ENCODE measurements at places on chromosomes 5 and 9.

DNA sequence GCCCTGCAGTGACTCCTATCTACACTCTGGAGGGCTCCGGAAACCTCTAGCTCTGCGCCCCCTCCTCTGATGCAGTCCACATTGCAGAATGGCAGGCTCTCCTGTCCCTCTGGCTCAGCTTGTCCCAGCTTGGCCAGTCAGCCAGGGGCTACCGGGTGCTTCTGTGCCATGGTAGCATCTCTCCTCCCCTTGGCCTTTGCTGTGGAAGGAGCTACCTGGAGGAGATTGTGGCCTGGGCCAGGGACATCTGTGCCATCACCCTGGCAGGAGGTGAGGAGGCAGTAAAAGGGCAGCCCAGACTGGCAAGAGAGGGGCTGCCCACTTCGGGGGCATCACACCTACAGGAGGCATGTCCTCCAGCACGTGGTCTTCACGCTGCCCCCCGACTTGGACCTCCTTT is 38.1 kb upstream of the FCN1 start:
- no peak for DNase-seq

DNA sequence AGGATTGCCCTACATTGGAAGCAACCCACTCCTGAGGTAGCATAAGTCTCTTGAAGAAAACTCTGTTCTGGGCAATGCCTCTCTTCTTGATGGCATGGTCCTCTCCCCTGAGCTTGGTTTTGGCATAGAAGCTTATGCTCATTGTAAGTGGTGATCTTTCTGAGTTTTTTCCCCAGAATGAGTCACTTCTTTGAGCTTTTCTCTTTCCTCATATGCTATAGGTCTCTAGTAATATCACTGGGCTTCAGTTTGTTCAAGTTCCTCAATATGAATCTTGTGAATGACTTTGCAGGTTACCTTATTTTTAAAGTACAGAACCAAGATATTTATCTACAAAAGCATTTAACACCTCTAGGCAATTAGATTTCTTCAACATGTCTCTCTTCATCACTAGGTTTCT is 76.5 kb upstream of the ATG10 start:
- peak; percentile 74 for DNase-seq

DNA sequence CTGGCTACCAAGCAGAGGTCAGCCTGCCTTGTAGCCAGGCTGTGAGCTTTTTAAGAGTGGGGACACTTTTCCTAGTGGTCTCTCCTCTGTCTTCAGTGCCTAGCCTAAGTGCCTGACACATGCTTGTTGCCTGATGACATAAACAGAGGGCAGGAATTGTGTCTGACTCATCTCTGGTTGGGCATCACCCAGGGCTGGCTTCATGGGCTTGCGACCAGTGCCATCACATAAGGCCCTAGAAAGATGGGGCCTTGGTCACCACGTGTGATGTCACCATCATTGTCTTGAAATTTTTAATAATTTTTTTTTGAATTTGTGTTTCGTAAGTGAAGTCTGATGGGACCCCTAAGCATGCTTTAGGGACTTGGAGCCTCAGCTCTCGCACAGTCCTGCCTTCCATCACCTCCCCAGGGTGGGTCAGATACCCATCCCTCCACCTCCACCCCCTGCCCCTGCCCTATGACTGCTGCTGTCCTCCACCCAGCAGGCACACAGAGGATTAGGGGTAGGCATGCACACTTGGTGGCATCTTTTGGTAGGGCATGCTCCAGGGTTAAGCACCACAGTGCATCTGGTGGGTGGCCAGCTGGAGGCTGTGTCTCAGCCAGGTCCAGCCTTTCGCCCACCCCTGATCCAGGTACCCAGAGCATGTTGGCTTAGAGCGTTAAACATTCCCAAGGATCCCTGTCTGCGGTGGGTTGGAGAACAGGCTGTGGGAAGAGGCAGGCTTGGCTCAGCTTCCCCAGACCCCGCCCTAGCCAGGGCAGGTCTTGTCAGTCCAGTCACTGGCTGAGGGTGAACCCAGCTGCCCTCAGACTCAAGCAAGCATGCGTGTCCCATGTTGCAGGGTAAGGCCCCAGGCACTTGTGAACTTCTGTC is 80.1 kb upstream of the SH3PXD2B start:
- no peak for DNase-seq

DNA sequence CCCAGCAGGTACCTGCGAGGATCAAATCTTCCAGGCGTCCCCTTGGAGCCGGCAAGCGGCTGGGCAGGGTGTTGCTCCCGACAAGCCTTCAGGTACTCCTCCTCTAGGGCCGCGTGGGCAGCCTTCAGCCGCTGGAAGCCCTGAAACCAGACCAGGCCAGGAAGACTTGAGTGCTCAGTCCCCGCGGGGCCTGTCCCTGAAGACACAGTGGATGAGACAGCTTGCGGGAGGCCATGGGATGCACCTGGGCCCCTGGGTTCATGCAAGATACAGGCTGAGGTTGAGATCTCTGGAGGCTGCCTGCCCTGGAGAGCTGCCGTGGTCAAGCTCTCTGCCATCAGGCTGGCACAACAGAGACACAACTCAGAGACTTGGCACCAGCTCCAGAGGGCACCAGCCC is 25.4 kb downstream of the AKNA start:
- DNase-seq: no peak

DNA sequence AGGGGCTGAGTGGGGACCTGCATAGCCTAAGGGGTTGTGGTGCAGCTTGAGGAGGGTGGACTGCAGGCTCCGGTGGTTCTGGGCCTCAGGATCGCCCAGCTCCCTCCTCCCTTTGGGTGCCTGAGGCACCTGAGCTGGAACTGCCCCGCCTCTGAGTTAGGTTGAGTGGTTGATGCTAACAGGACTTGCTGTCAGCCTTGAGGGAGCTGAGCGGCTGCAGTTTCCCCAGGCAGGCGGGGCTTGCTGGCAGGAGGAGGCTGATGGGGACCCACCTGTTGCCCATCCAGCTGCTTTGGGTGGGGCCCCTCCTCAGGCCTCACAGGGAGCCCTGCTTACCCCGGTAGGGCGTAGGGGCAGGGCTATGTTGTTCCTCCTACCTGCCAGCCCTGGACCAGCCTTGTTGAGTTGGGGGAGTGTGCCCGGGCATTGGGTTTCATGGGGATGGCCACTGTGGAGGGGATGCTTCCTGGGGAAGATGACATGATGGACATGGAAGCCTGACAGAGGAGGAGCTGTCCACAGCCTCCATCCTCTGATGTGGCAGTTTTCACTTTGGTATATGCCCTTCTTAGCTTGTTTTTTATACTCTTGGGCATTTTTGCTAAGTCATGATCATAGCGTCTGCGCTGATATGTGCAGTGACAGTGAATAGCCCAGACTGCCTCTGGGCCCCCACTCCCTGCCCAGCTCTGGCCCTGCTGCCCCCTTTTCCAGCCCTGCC is 14.3 kb downstream of the WNK2 start:
- peak; percentile 54 for DNase-seq

DNA sequence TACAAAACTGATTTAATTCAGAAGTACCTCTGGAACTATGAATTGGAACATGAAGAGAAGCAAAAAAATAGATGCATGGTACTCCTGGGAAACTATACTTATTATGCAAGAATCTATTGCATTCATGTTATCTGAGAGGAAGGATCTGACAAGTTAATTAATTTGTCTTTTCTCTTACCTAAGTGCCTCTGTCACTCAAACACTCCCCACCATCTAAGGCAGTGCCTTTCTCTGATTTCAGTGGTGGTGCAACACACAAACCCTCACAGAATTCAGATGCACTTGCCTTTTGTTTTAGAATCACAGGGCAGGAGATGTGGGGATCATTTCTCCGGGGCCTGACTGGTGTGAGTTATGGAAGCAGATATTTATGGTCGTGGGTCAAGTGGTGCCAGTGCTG is 52.5 kb upstream of the C9orf72 start:
- no peak for DNase-seq

- no peak for DNase-seq
These were observed 305.0 kb downstream of the RAB3C start for GRCh38 chr5:58887721-58888409.

- DNase-seq: no peak
These were observed 136.3 kb downstream of the MED27 start for GRCh38 chr9:131943351-131943841.

DNA sequence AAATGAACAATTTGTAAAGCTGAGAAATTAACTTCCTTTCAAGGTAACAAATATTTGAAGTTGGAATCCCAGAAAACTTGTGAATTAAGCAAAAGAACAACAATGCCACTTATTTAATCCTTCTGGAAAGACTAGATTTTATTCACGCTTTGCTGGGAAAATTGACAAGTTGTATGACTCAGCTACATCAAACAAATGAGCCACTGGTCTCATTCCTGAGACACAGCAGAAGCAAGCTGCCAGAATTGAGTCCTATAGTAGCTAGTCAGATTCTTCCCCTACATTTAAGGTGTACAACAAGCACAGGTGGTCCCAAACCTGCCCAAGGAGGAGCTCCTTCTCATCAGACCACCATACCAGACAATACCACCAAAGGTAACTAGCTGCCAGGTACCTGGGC is 280.7 kb downstream of the SPOCK1 start:
- DNase-seq: no peak

- no peak for DNase-seq
These were observed 25.1 kb downstream of the PALM2AKAP2 start for GRCh38 chr9:109805050-109805449.

GRCh38 chr9:76219560-76220151 is 174.6 kb downstream of the RFK start:
- DNase-seq: no peak
